ENCODE measurements at places on chromosomes 7 and 10. TPM values are rescaled to one million over a fixed set of nuclear protein-coding genes. Genes with fewer than 3 reads are reported as not detected.

KEL gene
- total RNA-seq = 0.16 TPM

AMPH gene
- not detected for total RNA-seq

DLX6 gene
- not detected for total RNA-seq

- no peak for DNase-seq
Measured at GRCh38 chr7:79971058-79971457, 163.6 kb upstream of the GNAI1 start.

DNA sequence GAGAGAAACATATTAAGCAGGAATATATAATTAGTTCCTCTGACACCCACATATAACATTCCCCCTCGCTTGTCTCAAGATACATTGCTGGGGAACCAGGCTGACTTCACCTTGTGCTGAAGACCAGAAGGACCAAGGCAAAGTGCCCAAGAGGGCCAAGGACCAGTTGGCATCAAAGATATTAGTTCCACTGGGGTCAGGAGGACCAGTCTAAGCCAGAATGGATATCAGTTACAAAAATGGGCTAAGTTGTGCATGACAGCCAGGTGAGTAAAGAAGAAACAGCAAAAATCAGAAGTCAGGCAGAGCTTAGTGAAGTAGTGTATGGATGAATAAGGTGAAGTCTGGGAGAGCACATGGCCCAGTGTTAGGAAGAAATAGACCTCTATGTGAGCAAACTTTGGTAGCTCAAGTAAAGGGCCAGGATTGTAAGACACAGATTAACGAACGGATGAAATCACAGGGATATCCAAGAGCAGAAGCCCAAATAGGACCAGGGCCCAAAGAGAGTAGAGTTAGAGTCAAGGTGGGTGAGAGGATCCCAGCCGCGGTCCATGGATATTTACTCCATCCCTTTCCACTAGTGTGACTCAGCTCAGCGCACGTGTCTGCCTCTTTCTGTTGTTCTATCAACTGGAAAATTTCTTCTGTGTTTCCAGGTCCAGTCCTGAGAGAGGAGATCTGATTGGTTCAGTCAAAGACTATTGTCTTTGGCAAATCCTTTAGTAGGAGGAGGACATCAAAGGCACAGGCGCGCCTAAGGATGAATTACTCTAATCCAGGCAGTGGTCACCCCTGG lies 5.0 kb downstream of the CALD1 start:
- no peak for DNase-seq

DNA sequence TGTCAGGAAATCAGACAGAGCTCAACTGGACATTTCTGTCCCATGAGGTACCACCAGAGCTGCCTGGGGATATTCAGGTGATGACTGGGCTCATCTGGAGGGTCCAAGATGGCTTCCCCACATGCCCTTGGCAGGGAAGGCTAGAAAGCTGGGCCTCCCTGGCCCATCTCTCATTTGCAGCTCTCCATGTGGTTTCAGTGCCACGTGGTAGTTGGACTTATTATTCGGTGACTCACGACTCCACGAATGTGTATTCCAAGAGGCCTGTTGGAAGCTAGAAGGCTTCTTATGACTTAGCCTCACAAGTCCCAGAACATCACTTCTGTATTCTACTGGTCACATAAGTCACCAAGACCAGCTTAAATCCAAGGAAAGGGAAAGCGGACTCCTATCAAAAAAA lies 22.8 kb downstream of the NSMCE4A start:
- DNase-seq = no peak
